ENCODE measurements at places on chromosomes 5 and 9.

GRCh38 chr5:54886866-54887265 lies 98.5 kb downstream of the ESM1 start:
- DNase-seq, result no peak

GRCh38 chr9:97430316-97431043 lies 18.6 kb downstream of the TDRD7 start:
- DNase-seq, result no peak

DNA sequence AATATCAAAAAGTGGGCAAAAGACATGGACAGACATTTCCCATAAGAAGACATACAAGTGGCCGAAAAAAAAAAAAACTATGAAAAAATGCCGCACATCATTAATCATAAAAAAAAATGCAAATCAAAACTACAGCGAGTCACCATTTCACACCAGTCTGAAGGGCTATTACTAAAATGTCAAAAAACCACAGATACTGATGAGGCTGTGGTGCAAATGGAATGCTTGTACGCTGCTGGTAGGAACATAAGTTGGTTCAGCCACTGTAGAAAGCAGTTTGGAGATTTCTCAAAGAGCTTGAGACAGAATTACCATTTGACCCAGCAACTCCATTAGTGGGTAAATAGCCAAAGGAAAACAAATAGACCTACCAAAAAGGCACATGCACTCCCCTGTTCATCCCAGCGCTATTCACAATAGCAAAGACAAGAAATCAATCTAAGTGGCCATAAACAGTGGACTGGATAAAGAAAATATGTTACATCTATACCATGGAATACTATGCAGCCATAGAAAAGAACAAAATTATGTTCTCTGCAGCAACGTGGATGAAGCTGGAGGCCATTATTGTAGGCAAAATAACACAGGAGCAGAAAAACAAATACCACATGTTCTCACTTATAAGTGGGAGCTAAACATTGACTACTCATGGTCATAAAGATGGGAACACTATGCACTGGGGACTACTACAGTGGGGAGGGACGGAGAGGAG lies 110.6 kb upstream of the BOD1 start:
- no peak for DNase-seq

DNA sequence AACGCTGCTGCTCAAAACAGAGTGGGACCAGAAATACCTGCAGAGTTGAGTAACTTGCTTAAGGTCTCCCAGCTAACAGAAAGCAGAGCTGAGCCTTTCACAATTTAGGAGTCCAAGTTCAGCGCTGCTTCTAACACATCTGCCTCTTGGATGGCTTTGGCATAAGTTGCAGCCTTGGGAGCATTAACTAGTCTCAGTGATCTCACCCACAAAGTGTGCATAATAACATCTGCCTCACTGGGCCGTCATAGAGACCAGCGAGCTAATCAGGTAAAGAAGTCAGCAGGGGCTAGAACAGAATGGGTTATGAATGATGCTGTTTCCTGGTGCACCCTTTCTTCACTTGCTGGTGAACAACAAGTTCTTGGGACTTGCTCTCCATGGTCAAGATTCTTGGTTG lies 36.5 kb downstream of the WWC1 start:
- no peak for DNase-seq

- DNase-seq, result no peak
These were observed 150.4 kb downstream of the HSPA4 start for GRCh38 chr5:133202066-133202665.

All from SIG-M5 (cell line).